SW480 (cell line): ENCODE measurements at places on chromosomes 12 and 14.

DNA sequence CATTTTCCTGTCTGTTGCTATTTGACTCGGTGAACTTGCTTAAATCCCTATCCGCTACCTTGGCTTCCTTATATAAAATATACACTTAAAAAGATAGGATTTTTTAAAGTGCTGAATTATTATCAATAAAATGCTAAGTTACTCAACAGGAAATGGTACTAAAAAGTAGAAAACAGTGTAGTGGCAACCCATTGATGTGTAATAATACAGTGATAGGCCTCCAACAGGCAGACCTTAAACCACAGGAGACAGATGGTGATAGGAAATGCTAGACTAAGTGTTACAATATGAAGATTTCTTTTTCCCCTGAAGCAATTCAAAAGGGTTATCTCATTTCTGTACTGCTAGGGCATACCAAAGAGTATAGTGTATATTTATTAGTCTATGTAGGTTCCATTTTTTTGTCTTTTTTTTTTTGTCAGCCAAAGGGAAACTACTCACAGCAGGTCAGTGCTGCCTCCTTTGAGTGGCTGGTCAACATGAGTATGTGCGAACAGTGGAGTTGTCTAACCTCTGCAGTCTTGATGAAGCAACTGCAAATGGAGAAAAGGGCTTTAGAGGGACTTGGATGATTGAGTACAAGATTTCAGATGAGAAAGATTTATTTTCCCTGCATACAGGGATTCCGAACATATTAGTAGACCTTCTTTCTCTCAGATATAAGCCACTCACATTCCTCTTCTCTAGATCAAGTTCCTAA is 183.8 kb downstream of the ACSS3 start:
- no peak for DNase-seq

DNA sequence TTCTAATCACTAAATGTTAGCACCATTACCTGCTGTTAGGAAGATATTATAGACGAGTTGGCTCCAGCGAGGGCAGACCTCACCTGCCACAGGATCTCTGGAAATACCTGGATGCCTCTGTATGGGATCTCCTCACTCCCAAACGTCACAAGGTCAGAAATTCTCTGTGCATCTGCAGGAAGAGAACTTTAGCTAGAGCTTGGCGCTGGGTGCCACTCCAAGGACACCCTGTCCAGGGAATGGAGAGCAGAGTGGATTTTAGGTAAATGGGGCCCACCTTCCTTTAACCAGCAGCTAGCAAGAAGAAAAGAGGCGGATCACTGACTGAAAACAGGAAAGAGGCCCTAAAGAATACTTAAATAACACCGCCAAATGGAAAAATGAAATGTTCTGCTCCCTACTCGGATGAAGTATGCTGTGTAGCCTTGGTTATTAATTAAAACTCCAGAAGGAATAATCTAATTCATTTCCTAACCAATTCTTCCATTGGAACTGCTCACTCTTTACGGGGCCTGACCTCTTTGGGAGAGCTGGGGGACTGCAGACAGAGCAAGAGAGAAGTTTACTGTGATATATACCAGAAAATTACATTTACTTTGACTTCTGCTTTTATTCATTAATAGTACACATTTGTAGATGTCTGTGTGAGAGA is 4.2 kb upstream of the FOXG1 start:
- DNase-seq, result no peak

DNA sequence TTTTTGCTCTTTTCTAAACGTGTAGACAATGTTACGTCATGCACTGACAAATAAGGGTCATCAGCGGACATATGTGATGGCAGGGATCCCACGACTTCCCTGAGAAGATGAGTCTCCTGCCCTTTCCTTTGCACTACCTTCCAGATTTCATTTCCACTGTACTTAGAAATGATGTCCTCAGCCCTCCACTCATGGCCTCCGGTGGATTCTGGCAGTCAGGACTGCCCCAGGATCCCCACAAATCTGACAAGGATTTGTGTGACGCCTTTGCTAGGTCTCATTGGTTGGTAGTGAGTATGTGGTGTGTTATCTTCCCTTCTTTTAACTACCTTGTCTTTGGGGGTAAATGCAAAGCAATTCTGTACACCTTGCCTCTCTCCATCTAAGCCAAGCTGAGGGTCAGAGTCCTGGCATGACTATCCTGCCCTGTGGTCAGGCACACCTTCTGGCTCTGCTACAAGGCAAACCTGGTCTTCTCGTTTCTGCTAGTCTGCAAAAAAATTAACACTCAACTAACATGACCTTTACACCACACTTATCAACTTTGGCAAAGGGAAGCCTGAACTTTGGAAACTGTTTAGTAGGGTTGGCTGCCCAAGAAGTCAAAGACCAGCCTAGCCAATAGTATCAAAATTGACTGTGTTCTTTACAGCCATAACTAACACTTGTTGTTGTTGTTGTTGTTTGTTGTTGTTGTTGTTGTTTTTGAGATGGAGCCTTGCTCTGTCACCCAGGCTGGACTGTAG is 17.3 kb upstream of the DHRS4 start:
- DNase-seq, result no peak

GRCh38 chr12:109301643-109302168 is 7.4 kb downstream of the FOXN4 start:
- no peak for DNase-seq

DNA sequence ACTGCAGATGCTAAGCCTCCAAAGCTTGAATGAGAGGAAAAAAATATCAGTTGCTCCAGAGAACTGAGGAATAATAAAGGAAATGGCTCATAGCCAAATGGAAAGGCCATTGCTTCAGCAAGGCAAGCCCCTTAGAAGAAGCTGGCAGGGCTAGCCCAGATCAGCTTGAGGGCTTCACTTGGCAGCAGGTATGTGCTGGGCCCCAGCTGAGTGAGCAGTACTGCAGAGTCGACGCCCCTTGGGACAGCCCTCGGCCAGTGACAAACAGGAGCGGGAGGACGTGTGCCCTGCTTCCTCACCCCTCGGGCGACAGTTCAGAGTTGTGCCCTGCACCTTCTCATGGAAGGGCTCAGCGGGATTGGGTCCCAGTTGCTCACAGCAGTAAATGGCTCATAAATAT is 1031.2 kb upstream of the TMEM132C start:
- no peak for DNase-seq

- DNase-seq, result no peak
Observed at GRCh38 chr12:104480826-104481440, 24.2 kb downstream of the CHST11 start.

DNA sequence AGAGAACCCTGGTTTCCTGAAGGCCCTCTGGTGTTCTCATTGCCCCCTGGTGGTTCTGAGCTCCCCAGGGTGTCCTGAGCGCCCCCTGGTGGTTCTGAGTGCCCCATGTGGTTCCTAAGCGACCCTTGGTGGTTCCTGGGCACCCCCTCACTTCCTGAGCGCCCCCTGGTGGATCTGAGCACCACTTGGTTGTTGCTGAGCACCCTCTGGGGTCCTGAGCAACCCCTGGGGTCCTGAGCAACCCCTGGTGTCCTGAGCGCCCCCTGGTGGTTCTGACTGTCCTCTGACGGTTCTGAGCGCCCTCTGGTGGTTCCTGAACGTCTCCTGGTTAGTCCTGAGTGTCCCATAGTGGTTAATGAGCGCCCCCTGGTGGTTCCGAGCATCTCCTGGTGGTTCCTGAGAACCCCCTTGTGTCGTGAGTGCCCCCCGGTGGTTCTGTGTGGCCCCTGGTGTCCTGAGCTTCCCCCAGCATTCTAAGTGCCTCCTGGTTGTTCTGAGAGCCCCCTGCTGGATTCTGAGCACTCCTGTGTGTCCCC is 568.3 kb downstream of the TMEM121 start:
- no peak for DNase-seq

- DNase-seq, result no peak
Observed at GRCh38 chr14:94575730-94576585, 5.3 kb upstream of the SERPINA5 start.

DNA sequence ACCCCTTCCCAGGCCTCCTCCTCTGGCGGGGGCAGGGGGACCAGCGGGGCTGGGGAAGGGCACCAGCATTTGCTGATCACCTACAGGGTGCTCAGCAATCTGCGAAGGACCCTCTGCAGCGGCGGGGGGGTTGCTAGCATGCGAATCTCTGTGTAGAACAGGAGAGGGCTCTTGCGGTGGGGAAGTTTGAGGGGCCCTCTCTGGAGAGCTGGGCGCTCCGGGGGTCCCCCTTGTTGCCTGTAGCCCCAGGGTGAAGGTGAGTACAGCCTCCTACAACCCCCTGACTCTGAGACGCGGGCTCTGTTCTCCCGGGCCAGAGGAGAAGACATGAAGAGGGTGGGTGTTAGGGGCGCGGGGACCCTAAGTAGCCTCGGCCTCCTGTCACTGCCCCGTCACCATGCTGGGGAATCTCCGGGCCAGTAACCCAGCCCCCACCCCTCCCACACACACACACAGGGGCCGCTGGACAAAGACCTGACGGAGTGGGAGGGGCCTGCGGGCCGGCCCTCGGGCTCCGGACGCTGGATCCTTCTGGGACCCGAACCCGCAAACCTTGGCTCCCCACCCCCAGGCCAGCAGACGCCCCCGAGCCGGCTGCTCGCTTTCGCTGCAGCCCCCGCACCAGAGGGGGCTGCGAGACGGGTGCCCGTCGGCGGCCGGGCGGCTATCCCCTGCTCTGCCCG is 734 bp downstream of the FIGNL2 start:
- DNase-seq, result no peak

- DNase-seq, result no peak
Observed at GRCh38 chr12:664075-664778, 982 bp upstream of the NINJ2 start.

DNA sequence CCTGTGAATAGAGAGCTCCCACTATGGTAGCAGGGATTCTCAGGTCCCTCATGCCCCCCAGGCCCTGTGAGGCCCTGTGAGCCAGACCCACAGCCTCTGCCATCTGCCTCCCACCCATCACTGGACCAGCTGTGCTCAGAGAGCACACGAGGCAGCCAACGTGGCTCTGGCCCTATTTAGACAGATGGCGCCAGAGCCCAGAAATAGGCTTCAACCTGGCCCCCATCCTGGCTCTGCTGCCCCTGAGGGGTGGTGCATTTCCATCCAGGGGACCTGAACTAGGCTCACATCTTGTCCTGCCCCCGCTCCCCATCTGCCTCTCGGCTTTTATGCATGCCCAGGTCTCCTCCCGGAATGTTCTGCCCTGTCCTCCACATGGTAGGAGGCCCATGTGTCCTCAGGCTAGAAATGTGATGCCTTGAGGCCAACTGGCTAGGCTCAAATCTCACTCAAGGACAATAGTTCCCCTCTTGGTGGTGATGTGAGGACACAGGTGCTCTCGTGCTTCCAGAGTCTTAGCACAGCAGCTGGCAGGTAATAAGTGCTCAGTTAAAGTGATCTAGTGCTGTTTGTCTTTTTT is 18.9 kb downstream of the TMEM63C start:
- DNase-seq, result no peak

DNA sequence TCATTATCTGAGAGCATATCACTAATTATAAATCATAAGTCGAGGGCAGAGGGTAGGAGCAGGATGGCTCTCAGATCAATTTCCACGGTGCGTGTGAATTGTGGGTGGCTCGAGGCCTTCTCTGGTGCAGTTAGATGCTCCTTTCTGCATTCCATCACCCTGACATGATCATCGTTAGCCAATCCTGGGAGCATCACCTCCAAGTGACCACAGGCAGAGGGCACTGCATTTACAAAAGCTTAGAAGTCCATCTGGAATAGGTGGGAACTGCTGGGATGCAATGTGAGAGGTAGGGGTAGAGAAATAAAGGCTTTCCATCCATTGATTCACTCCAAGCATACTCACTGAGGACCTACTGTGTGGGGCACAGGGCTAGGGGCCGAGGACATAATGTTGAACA is 538.2 kb upstream of the TBX3 start:
- DNase-seq, result peak; percentile 6

- no peak for DNase-seq
Observed at GRCh38 chr14:51307551-51307950, 67.5 kb downstream of the TMX1 start.

DNA sequence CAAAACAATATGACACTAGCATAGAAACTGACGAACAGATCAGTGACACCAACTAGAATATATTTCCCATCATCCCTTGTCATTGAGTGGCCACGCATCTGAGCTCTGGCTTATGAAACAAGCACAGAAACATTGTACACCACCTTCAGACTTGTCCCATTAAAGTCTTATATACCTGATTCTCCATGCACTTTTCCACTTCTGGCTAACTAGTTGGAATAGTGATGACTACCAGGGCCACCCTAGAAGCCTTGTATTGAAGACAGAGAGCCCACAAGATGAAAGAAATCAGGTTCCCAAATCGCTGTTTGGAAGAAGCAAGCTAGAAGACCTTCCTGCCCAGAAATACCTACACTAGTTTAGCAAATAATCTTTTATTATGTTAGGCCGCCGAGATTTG is 99.7 kb upstream of the PPM1H start:
- no peak for DNase-seq

DNA sequence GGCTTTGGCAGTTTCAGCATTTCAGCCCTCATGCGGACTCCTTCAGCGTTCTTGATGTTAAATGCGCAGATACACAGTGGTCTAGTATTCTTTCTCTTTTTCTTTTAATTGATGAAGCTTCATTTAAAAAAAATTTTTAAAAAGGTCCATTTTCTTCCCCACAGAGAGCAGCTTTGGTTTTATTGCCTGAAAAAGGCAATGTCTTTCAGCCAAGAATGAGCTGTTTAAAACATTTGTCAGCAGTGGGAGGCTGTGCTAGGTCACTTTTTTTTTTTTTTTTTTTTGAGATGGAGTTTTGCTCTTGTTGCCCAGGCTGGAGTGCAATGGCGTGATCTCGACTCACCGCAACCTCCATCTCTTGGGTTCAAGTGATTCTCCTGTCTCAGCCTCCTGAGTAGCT is 13.5 kb downstream of the KMT5A start:
- DNase-seq, result no peak

GRCh38 chr12:127295630-127296029 is 971.3 kb upstream of the TMEM132C start:
- no peak for DNase-seq

GRCh38 chr12:57006809-57007475 is 596 bp upstream of the ZBTB39 start:
- no peak for DNase-seq

- no peak for DNase-seq
Observed at GRCh38 chr12:42097971-42098370, 46.7 kb downstream of the GXYLT1 start.

DNA sequence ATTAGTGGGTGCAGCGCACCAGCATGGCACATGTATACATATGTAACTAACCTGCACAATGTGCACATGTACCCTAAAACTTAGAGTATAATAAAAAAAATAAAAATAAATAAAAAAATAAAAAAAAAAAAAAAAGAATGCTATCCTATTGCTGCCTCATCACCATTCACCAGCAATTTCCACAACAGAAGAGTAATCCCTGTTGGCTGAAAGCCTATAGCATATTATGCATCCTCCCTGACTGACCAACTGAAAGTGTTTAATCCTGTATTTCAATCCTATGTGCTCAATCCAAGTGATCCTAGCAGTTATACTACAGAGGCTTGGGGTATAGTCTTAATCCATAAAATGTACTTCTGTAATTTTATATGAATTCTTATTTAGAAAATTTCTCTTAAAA is 18.5 kb downstream of the DICER1 start:
- no peak for DNase-seq

GRCh38 chr14:100858838-100859220 is 32.9 kb downstream of the MEG3 start:
- DNase-seq, result no peak

DNA sequence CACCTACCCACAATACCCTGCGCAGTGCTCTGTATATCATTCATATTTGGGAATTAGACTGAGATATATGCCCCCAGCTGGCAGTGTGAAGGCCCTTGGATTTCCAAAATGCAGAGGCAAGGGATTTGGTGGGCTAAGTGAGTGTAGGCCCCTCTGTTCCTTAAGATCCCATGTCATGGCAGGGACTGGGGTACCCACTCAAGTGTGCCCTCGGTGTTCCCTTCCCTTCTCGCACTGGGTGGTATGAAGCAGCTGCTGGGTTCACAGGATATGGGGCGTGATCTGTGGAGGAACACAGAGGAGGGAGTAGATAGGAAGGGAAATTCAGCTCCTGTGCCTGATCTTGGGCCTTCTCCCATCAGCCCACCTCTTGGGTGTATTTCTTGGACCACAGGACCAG is 63.1 kb upstream of the VASH1 start:
- DNase-seq, result no peak
